ENCODE measurements at places on chromosomes 16 and 17. TPM values are rescaled to one million over a fixed set of nuclear protein-coding genes. Genes with fewer than 3 reads are reported as not detected.

CCL3 gene
- total RNA-seq = 8.3 TPM

TEX2 gene
- total RNA-seq = 10.6 TPM

HEATR9 gene
- not detected for total RNA-seq

PRCD gene
- total RNA-seq = not detected

KRT39 gene
- not detected for total RNA-seq

CHP2 gene
- total RNA-seq = not detected

CCL2 gene
- not detected for total RNA-seq

KRT9 gene
- not detected for total RNA-seq

SLFN11 gene
- 49.6 TPM for total RNA-seq

ITGA2B gene
- 1.1 TPM for total RNA-seq

JPH3 gene
- 0.07 TPM for total RNA-seq

GRCh38 chr17:8162233-8162996, at the start of gene VAMP2:
VAMP2 (minus strand) TSS chr17:8162948; CDS start chr17:8162879, 69 bp downstream.
- peak; percentile 84 for DNase-seq

GRCh38 chr17:36977066-36977465, 28.3 kb downstream of the AATF start:
- DNase-seq = no peak

DNA sequence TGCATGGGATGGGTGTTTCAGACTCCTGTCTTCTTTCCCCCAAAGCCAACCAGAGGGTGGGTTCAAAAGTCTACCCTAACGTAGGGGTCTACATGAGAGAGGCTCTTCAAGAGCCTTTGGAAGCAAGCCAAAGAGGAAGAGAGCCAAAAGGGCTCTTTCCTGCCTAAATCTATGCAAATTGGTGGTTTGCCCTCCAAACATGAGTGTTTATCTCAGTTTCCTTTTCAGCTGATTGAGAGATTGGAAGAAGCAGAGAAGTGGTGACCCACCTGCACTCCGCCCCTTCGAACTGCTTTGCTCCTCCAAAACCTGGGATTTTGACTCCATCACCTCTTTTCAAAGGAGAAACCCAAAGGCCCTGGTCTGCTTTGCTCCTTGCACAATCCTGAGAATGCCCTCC, 65.4 kb upstream of the MAF start:
- no peak for DNase-seq

- peak; percentile 73 for DNase-seq
These were observed at the start of gene CACNB1 for GRCh38 chr17:39197380-39198185. CACNB1 (minus strand) TSS chr17:39197669; CDS start chr17:39197495, 174 bp downstream.

DNA sequence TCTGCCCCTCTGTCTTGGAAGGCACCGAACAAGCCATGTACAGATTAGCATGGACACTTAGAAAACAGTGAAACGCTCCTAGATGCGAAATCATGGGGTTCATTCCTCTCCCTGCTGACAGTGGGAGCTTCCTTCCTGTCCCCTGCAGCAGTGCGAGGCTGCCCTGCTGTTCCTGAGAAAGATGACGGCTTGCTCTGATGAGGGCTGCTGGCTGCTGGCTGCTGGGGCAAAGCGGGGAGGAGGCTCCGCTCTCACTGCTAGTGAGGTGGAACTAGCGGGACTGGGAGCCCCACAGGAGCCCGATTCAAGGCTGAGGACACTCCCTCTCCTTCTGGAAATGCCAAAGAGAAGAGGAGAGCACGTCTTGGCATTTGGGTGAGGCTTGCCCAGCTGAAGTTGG, 25.9 kb upstream of the CACNG4 start:
- DNase-seq = no peak

DNA sequence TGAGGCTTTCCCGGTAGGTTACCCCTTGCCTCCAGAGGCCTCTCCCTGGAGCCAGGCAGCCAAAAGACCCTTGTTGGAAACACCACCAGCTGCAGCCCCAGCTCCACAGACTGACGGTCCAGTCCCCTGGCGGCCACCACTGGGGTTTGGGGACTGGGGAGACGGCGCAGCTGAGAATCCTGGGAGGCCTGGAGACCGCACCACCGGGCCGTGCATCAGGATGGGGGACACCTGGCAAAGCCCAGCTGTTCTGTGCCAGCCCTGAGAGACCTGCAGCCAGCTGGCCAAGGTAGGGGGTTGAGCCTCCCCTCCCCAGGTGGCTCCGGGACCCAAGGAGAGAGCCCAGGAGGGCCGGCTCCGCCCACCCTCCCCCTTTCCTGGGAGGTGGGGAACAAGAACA, 8.3 kb upstream of the SLC38A10 start:
- DNase-seq = no peak

DNA sequence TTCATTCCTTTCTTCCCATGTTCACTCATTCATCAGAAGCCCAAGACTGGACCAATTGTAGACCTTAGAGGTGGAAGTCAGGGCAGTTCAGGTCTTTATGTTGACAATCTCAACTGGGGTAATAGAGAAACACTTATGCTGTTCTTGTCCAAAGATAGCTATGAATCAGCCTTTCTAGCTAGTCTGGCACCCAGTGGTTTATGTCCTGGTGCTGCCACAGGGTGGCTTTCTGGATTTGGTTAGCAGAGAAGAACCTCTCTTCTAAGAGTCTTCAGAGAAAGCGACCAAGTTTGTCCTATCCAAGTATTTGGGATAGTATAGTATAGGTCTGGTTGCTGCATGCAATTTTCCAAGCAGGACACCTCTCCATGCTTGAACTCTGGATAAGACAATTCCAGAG, 83.3 kb downstream of the NOG start:
- no peak for DNase-seq

- no peak for DNase-seq
These were observed 9.9 kb downstream of the XYLT2 start for GRCh38 chr17:50355701-50356341.

DNA sequence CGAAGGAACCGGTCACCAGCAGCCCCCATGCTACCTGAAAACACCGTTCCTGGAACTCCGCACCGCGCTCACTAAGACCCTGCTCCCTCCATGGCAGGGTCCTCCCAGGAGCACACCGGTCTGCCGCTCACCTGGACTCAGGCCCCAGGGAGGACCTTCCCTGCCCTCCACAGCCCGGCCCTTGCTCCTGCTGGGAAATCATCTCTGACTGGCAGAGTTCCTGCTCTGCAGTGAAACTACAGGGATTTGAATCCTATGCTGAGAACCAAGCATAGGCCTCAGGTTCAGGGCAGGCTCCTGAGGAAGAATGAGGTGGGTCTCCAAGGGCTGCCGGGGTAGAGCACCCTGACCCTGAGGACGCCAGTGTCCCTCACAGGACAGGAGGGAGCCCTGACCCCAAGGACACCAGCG, 88.5 kb downstream of the KCNJ12 start:
- no peak for DNase-seq

- DNase-seq = no peak
These were observed 28.4 kb upstream of the VWA3A start for GRCh38 chr16:22063888-22064467.

DNA sequence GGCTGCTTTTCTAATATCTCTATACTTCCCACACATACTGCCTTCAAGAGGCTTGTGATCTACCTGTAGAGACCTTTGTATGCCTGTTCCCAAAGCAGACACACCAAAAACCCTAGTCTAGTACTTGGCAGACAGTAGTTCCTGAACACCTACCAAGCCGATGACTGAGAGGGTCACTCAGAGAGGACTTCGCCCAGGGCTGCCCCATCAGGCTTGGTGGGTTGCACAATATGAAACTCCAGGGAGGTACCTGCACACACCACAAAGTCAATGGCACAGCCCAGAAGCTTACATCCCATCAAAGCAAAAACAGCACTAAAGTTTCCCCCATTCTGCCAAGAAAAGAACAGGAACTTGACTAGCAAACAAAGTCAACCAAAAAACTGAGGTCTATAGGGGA, 30.3 kb downstream of the ASPA start:
- DNase-seq = no peak

DNA sequence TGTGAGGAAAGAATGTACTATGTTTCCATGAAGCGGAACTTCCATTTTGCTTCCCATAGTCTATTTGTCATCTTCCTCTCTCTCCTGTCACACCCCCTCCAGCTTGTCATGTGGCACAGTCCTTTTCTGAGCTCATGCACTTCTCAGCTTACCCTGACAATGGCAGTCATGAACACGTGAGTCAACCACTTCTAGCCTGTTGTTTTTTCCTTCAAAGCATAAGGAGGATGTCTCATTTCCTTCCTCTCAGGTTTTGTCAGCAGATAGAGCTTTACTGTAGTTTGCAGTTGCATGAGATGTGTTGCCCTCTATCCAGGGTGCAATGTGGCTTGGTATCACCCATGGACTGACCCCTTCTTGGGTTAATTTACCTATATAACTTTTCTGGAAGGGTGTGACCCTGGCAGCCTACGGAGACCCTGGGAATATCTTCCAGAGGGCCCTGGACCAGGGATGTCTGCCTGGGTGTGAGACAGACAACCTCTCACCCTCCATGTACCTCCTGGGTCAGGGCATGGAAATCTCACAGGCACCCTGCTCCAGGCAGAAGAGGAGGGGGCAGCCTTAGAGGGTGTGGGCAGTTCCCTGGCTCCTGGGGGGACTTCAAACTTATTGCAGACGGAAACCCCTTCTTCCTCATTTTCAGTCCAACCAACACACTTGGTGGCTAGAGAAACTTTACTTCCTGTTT, 4.0 kb upstream of the ZNF267 start:
- peak; percentile 90 for DNase-seq

- DNase-seq = peak; percentile 77
These were observed 219.2 kb downstream of the RBFOX3 start for GRCh38 chr17:79391376-79392233.

DNA sequence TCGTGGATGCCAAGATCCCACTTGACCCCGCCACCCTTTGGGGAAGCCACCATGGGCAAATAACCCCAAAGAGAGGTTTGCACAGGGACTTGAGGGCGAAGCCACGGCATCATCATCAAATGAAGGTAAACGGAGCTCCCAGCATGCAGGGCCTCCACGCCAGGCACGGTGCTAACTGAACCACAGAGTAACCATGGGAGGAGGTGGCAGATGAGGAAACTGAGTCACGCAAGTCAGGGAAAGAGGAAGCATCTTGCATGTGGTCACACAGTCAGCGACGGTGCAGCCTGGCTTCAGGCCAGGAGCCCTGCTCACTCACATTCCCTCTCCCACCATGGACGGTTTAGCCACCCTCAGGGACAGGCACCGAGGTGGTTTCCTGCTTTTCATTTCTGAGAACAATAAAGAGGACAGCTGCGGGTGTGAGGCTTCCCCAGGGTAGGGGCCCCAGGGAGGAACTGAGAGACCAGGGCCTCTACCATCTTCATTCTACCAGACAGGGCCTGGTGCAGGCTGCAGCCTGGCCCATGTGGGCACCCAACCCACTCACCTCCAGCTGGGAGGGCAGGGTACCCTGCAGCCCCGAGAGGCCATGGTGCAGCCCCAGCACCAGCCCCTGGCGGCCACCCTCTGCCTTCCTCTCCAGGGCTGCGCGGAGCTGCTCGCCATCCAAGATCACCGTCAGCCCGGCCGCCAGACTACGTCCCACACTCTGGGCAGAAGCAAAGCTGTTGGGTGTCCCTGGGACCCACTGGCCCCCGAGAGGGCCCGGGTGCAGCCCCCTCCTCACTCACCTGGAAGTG, 78.3 kb downstream of the RMI2 start:
- DNase-seq = no peak

DNA sequence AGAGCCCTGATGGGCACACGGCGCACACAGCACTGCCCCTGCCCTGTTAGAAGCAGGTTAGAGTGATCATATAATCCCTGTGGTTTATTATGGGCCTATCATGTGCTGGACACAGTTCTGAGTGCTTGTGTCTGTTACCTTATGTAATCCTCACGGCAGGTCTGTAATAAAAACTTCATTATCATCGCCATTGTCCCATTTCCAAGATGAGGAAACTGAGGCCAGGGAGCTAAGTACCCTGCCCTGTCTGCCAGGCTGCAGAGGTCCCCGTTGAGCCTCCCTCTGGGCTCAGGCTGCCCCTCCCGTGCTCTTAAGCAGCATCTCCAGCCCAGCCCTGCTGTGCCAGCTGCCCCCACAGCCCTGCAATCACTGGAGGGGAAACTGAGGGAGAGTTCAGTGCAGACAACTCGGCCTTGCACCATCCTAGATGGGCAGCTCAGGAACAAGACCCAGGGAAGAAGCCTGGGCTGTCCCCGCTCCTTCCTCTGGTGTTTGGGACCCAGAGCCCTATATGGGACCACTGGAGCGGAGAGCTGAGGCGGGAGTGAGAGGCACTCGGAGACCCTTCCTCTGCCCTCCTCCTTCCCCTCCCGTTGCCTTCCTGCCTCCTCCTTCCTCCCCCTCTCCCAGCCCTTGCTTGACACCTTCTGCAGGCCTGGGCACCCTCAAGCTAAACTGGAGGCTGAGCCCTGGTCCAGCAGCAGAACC, 42.0 kb downstream of the WNT3 start:
- no peak for DNase-seq

- DNase-seq = no peak
These were observed 142.5 kb upstream of the ELAC2 start for GRCh38 chr17:13160296-13160695.

- no peak for DNase-seq
These were observed 103.3 kb upstream of the CLEC3A start for GRCh38 chr16:77918809-77919707.

DNA sequence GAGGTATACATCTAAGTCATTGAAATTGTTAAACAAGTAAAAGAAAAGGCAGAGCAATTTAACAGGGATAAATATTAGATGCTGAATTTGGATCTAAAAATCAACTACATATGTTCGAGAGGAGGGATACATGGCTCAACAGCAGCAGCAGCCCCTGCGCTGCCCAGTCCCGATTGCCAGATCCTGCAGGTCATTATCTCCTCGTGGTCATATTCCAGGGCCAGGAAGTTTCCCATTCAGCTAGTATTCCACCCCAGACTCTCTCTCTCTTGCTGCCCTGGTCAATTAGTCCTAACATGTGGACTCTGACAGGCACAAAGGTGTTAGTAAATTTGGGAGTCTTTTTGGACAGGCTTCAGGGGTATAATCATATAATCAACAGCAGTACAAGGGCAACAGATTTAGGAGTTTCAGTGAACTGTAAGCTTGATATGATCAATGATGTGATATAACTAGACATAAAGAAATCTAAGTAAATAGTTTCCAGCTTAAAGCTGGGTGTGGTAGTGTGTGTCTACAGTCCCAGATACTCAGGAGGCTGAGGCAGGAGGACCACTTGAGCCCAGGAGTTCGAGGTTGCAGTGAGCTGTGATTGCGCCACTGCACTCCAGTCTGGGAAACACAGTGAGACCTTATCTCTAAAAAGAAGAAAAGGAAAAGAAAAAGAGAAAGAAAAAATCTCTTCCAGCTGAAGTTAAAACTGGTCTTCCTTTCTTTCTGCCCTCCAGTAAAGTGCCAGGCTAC, 96.5 kb upstream of the MED13 start:
- no peak for DNase-seq

DNA sequence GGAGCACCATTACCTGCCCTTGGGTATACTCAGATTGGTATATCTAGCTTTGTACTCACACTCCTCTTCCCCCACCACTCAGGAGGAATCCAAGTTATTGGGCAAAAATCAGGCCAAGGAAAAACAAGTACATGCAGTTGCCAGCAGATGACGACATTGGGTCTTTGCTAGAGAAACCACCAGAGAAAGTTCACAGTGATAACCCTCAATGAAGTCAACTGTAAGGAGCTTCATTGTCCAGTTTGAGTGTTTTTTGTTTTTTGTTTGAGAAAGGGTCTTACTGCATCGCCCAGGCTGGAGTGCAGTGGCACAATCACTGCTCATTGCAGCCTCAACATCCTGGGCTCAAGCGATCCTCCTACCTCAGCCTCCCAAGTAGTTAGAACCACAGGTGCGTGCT, 34.6 kb upstream of the TOX3 start:
- no peak for DNase-seq

Data from activated naive CD4-positive, alpha-beta T cell treated with anti-CD3 and anti-CD28 coated beads for 36 hours (primary cell).